Renal cortical epithelial cell (primary cell): ENCODE measurements at places on chromosomes 3 and 15.

GRCh38 chr3:38992117-38992760, 59.5 kb downstream of the SCN11A start:
- DNase-seq, result peak; percentile 36

DNA sequence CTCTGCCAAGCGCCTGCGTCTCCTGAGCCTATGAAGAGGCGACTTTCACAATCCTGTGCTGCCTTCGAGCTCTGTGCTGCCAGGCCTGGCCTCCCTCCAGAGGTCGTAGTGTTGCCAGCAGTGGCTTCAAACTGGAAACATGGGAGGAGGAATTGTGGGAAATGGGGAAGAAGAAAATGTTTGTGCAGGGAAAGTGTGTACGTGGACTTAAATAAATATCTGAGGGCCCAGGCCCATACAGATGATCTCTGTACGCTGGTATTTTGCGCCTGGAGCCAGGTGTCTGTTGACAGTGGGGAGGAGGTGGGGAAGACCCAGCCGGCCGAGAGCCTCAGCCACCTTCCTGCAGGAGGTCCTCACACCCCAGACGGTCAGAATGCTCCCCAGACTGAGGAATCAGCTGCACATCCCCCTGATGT, 44.6 kb downstream of the ZBTB38 start:
- no peak for DNase-seq

GRCh38 chr3:7290077-7290825, 429.3 kb downstream of the GRM7 start:
- DNase-seq, result no peak

GRCh38 chr3:66411961-66412887, 88.6 kb downstream of the LRIG1 start:
- no peak for DNase-seq

GRCh38 chr3:126288314-126288713, 68.9 kb downstream of the KLF15 start:
- DNase-seq, result no peak

- peak; percentile 42 for DNase-seq
Measured at GRCh38 chr15:58182460-58183163, 44.4 kb downstream of the AQP9 start.

- DNase-seq, result no peak
Measured at GRCh38 chr3:149291178-149291577, 42.3 kb downstream of the TM4SF18 start.

- no peak for DNase-seq
Measured at GRCh38 chr3:123126653-123127052, 59.8 kb downstream of the PDIA5 start.

DNA sequence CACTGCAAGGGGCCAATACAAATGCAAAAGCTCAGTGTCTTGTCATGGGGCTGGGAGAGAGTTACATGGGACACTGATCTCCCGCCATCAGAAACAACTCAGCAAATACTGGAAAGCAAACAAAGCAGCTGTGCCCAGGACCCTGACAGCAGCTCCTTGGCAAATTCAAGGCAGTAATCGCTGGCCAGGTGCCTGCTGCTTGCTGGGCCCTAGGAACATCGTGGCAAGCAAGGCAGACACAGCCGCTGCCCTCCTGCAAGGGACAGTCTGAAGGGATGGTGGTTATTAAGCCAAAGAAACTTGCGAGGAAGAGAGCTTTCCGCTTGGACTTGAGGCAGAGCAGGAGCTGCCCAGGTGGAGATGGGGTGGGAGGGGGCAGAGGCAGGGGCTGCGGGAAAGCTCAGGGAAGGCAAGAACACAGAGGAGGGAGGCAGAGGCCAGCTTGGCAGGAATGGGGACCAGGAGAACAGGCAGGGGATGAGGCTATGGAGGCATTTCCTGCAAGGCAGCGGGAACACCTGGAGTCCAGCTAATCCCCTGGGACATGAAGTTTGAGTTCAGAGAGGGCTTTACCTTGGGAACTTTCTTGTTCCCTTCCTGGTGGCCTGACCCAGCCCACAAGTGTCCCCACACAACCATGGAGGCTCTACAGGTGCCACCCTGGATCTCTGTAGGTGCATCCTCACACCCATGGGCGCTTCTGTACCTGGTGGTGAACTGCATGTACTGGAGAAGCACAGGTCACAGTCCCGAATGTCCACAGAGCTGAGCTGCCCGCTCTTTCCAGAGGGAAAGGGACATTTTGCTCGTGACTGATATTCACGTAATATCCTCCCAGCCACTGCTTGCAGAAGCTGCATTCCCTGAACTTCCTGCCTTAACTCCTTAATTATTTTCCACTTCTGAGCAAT, 78.7 kb upstream of the ATP2B2 start:
- DNase-seq, result no peak

GRCh38 chr15:34133511-34133910, 31.6 kb downstream of the PGBD4 start:
- peak; percentile 11 for DNase-seq

DNA sequence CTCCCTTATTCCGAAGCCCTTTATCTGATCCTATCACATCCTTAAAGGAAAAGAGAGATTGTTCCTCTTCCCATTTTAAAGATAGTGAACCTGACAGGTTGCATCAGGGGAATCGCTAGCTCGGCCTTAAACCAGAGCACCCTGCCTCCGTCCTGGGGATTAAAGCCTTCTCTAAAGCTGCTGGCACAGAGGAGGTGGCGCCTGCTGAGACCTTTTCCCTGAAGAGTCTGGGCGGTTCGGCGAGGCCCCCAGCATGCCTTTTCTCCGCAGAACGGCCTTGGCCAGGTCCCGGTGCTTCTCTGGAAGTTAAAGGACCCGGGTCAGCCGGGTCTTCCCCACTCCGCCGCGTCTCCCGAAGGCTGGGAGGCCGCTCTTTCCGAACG, 593 bp downstream of the FAM219B start:
- peak; percentile 10 for DNase-seq

DNA sequence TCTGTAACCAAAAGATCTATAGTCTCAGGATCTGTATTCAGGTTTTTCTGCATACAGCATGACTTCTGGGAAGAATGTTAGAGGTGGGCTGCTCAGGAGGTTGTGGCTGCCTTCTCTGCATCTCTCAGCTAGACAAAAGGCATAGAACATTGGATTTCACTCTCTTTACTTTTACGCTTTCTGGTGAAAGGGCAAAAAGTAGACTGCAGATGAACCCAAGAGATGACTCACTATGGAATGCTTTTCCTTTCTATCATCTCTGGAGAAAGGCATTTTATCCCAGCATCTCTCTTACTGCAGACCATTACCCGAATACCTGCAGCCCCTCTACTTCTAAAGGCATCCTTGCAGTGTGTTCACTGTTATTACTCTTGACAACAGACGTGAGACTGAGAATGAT, 222.2 kb downstream of the WNT5A start:
- DNase-seq, result no peak

DNA sequence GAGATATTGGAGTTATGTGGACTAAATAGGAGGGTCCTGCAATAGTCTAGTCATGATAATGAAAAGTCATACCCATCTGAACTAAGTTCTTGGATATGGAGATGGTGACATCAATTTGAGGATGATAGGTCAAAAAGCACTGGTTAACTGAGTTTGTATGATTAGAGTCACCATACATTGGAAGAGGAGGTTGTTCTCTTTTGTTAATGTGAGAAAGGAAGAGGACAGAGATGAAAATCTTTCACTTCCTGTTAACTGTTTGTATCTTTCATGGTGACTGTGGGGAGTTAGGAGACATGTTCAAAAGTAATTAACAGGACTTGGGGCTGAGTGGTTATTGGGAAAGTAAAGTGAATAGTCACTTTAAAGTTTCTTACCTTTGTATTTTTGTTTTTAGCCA, 11.1 kb downstream of the TMEM62 start:
- DNase-seq, result no peak

DNA sequence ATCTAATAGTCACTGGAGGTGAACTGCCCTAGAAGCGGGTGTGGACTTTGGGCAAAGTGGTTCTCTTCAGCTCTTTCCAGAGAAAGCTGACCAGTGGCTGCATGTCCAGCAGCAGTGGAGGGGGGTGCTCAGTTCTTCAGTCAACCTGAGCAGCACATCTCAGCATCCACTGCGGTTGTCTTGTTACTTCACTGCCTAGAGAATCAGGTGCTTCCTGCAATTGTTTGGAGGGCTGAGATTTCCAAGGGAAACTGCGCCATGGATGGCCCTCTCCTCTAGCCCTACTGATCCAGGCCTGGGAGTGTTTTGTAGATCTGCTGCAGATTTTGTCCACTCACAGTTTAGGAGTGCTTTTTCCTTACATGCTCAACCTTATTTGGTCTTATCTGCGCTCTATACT, 65.6 kb upstream of the CFAP161 start:
- no peak for DNase-seq

DNA sequence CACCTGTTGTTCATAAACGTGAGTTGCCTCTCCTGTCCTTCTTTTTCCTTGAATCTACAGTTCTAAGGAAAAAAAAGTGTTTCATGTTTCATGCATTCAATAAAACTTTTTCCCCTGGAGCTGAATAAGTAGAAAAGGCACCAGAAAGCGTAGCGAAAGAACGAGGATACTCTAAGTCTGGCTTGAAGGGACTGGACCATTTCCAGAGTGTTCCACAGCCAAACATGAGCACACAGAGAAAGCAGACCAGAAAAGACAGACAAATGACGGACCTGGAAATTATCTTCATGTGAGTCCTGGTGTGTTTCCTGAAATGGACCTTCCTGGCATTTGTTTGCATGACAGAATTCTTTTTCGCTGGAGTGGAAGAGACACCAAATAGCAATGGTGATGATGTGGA, 204.7 kb downstream of the SV2B start:
- no peak for DNase-seq

DNA sequence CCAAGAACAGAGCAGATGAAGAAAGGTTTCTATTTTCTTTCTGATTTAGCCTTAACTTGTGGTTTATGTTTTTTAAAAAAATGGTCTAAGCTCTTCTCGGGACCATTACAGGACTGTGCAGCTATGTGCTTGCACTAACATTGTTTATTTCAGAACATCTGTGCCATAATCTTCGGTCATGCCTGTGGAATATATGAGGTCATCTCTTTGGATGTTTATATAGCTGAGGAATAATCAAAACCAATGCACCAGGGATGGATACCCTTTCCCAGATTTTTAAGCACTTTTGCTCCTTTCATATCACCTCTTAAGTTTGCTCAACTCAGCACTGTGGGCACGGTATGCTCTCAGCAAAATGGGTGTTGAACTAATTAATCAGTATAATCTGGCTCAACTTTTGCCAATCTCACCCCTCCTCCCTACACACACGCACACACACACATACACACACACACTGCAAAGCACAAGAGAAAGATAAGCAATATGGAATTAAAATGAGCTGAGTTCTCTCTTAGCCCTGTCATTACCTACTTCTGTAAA, 268.5 kb upstream of the TMC3 start:
- no peak for DNase-seq

GRCh38 chr3:14388201-14388600, 14.2 kb upstream of the SLC6A6 start:
- DNase-seq, result no peak

GRCh38 chr3:54771050-54771449, 156.8 kb downstream of the LRTM1 start:
- DNase-seq, result no peak

GRCh38 chr3:32569540-32570420, 878 bp downstream of the DYNC1LI1 start:
- DNase-seq, result peak; percentile 51

GRCh38 chr3:12935023-12935860, 93.9 kb upstream of the RPL32 start:
- DNase-seq, result no peak
